ENCODE measurements at places on chromosomes 7 and 10.

- DNase-seq, result no peak
Measured at GRCh38 chr7:39845006-39845405, 105.0 kb upstream of the CDK13 start.

- no peak for DNase-seq
Measured at GRCh38 chr7:106016331-106016730, 53.3 kb downstream of the CDHR3 start.

GRCh38 chr7:108973075-108973474 is 403.4 kb downstream of the DNAJB9 start:
- no peak for DNase-seq

DNA sequence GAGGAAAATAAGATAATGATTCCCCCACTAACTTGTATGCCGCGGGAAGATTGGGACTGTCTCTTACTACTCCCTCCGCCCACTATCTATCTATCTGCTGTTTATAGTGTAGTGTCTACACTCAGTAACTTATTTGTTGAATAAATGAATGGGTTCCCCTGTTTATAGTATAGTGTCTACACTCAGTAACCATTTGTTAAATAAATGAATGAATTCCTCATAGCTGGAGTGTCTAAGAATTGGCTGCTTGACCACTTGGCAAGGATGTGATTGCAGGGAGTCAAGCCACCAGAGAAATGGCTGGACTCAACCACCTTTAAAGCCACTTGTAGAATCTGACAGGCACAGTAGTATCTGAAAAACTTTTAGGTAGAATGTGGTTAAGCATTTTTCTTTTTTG is 147.1 kb downstream of the TRIL start:
- no peak for DNase-seq

DNA sequence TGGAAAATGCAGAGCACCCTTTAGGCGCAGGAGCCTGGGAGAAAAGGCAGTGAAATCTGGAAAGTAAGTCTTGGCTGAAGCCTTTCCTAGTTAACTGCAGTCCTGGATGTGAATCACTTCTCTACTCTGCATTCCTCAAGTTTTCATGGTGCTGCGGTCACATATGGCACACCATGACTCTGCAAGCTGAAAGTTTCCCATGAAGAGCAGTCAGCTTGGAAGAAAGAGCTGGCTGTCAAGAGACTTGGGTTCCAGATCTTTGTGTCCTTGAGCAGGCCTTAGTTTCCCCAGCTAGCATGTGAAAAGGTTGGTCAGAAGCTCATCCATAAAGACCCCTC is 548.3 kb downstream of the SORCS3 start:
- no peak for DNase-seq
